Activated CD4-positive, alpha-beta T cell treated with anti-CD3 and anti-CD28 coated beads, Interleukin-2, amount 50 U/mL, for 16 hours (primary cell): ENCODE measurements at places on chromosomes 2 and 18.

GRCh38 chr2:144454466-144455287, 65.2 kb downstream of the ZEB2 start:
- peak; percentile 85 for DNase-seq

GRCh38 chr2:203681978-203682377, 24.5 kb upstream of the CD28 start:
- no peak for DNase-seq

DNA sequence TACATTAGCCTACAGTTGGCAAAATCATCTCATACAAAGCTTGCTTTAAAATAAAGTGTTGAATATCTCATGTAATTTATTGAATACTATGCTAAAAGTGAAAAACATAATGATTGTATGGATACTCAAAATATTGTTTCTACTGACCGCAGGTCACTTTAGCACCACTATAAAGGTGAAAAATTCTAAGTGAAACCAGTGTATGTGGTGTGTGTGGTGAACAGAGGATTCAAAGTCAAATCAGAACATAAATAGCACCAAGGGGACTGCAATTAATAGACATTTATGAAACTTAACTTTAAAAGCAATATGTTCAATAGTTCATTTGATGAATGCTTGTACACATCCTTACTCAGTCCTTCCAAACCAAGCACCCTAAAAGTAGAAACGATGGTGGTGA, 145.8 kb downstream of the AKAIN1 start:
- DNase-seq = no peak

DNA sequence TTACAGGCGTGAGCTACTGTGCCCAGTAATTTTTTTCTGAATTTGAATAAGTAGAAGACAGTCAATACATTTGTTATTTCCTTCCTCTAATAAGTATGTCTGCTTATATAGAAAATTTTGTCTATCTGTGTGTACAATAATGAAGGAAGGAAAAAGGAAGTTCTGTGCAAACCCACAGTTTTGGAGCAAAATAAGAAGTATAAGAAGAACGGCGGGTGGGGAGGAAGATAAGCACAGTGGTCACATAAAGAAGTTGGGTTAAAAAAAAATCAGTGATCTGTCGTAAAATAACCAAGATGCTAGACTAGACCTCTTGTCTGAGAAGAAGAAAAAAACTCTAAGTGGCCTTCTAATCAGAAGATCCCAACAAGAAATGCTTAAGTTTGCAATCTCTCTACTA, 20.2 kb downstream of the MGAT4A start:
- no peak for DNase-seq

DNA sequence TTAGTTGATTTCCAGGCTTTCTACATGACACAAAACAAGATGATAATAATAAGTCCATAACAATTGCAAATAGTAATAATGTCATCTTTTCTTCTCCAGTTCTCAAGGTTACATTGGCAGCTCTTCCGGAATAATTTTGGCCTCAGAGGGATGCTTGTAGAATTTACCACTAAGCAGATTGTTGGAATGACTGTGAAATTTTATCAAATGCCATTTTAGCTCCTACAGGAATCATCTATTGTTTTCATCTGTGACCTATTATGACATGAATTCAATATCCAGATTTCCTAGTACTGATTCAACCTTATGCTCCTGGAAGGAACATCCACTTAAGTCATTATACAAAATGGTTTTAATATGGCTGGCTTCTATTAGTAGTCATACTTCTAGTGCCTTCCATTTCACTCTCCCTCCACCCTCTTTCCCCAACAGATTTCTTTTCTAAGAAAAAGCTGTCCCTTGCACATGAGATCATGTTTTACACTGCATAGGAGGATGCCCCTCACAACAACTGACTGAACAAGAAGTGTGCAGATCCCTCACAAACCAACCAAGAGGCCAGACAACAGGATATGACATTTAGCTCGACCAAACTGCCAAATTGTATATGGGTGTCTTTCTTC, 200.0 kb downstream of the DNER start:
- DNase-seq = no peak

GRCh38 chr2:199704358-199705238, 146.4 kb downstream of the FTCDNL1 start:
- peak; percentile 48 for DNase-seq

GRCh38 chr2:42974721-42975717, 182.6 kb upstream of the HAAO start:
- peak; percentile 39 for DNase-seq

GRCh38 chr2:229407170-229407569, 136.1 kb upstream of the PID1 start:
- DNase-seq = no peak

DNA sequence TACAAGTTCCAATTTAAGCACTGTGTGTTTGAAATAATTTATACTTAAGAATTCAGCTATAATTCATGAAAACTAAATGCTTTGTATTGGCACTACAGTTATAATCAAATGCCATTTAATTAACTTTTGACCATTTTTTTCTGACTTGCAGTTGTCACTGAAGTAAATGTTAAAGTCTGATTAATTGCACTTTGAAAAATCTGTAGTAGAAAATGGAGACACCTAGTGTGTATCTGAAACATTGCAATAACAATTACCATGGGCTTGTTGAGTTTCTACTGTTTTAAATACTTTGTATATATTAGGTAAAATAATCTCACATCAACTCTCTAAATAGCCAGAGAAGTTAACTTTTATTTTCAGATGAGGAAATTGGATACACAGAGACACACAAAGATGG, 458.6 kb upstream of the FSIP2 start:
- no peak for DNase-seq

GRCh38 chr2:201960305-201960704, 73.3 kb upstream of the FZD7 start:
- DNase-seq = no peak

DNA sequence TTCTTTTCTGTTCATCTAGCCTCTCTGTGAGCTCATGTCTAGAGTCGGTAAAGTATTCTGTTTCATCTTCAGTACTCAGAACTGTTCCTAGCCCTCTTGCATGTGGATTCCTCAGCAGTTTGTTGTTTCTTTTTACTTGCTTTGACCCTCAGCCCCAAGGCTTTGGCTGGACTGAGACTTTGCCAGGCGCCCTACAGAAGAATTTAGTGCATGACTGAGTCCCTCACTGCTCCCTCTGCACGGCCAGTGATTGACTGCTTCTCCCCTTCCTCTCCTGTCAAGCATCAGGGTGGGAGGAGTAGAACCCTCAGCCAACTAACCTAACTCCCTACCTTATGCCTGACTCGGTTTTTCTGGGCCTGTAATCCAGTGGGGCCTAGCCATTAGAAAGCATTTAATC, 109.8 kb downstream of the ESCO1 start:
- no peak for DNase-seq

- DNase-seq = no peak
Measured at GRCh38 chr18:34364699-34365098, 140.0 kb upstream of the NOL4 start.

- DNase-seq = no peak
Measured at GRCh38 chr2:80547344-80547743, 242.8 kb upstream of the LRRTM1 start.

- no peak for DNase-seq
Measured at GRCh38 chr2:64485331-64485730, 31.4 kb downstream of the LGALSL start.

DNA sequence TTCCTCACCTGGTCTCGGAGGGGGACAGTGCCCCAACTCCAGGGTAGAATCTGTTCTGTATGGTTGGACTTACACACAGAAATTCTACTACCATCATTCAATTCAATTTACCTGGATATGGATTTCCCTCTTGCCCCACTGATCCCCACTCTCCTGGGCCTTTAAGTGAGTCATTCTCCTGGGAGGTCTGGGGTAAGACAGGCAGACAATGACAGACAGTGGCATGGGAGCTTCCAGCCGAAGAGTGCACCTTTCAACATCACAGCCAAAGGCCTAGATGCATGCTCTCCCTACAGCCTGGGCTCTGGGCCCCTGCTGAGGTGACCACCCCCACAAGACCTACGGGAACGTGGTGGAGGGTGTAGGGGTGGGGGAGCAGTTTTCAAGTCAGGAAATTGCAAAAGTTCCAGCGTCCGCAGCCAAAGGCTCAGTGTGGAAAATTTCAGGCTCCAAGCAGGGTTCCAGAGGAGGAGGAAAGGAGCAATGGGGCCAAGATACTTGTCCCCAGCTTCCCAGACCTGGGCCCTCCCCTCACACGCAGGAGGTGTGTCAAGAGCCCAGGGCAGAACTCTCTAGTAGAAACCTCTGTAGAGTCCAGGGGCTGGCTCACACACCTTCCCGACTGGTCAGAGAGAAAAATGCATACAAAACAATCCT, 296.4 kb downstream of the CYP26B1 start:
- DNase-seq = no peak

DNA sequence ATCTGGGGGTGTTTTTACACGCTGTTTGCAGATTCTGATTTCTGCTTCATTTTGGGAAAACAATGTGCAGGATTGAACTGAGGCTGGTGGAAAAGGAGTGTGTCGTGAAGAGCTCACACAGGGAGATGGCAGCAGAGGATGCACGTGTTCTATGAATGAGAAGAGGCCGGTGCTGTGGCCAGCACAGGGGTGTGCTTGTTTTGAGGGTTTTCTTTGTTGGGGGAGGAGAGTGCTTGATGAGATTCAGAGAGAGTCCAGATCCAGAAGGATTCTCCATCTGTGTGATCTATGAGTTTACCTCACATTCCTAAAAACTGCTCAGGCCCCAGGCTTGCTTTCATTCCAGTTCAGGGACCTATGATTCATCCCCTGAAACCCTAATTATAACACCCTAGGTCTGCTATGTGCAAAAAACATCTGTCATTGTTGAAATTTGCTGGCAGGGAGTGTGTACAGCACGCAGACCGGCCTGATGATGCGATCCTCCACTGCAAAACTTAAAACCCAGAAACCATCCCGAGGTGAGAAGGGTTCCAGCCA, 12.1 kb downstream of the TGFA start:
- DNase-seq = no peak

DNA sequence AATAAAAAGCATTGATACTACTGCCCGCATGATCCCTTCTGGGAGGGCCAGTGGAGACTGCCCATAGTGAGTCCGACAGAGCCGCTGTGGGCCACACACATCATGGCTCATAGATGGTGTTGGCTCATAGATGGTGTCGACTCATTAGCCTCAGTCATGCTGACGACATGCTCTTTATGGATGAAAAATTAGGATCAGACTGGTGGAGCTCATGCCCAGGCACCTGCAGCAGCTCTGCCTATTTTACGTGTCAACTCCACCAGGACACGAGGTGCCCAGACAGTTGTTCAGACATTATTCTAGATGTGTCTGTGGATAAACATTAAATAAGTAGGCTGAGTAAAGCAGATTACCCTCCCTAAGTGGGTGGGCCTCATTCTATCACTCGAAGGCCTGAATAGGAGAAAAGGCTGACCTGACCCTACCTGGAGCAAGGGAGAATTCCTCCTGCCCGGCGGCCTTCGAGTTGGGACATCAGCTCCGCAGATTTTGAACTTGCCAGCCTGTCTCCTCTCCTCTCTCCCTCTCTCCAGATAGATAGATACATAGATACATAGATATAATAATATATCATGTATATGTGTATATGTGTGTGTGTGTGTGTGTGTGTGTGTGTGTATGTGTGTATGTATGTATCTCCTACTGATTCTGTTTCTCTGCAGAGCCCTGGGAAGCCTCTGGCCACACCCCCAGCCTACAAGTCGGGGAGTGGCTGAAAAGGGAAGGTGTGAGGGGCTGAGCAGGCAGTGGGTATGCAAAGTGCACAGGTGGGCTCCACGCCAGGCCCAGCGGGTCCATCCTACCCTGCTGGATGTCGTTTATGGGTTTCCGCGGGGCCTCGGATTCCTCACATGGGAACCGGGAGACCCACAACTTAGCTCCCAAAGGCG, 13.6 kb upstream of the TEX51 start:
- DNase-seq = no peak

- DNase-seq = no peak
Measured at GRCh38 chr18:36813101-36813775, 15.6 kb downstream of the TPGS2 start.

DNA sequence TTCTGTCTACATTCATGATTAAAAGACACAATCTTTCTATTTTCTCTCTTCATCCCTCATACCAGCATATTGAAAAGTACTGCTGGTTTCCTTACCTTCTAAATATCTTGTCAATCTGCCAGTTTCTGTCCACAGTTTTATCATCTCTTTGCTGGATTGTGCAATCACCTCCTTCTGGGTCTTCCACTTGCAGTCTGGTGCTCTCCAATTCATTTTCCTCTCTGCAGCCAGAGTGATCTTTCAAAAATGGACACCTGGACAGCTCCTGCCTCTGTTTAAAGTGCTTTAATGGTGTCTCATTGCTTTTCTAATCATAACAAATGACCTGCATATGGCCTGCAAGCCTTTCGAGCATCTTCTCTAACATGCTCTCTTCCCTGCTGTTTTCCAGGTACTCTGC, 94.0 kb downstream of the C1QL2 start:
- no peak for DNase-seq

GRCh38 chr2:235689427-235689853, 195.6 kb downstream of the AGAP1 start:
- DNase-seq = no peak

DNA sequence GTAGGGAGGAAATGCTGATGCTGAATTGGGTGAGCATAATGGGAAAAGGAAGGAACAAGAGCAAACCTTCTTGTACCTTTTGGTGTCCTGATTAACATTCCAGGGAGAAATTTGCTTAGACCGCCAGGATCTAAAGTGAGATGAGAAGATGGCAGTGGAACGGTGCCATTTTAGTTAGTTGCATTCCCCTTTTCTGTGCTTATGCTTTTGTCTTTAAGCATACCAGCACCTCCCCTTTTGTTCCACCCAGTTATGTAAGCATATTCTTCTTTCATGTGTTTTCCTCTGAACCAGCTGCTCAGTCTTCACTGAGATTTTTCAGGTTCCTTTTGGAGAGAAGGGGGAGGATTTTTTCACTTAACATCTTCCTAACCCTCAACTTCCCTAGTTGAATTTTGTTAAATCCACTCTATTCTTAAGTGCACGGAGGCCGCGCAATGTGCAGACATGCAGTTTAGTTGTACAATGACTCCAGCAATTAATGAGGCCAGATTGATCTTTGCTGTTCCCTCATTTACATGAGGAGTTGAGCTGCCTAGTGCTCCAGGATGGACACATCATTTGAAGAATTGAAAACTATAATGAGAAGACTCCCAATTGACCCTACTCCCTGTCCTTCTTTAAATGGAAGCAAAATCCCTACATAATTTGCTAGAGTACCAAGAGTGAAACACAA, 73.9 kb downstream of the MAP4K4 start:
- no peak for DNase-seq

DNA sequence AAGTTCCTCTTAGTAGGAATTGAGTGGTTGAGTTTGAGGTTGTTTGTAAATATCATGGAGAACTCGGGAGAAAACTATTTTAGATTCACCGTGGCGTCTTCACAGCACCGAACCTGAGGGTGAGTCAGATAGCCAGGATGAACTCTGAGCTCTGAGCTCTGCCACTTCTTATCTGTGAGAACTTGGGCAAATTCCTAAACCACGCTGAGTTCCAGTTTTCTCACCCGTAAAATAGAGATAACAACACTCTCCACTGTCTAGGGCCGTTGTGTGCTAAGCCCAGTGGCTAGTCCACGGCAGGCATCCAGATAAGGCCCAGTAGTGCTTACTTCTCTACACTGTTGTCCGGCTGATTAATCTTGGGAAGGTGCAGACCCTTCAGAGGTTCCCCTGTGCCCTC, 7.0 kb downstream of the KIF5C start:
- DNase-seq = no peak

GRCh38 chr2:38751596-38752410, 642 bp upstream of the SRSF7 start:
- DNase-seq = no peak

GRCh38 chr2:209974576-209974975, 27.9 kb upstream of the RPE start:
- no peak for DNase-seq

GRCh38 chr18:45050712-45051601, 370.3 kb downstream of the SETBP1 start:
- DNase-seq = no peak

GRCh38 chr18:45456090-45457021, 158.9 kb upstream of the SLC14A2 start:
- DNase-seq = no peak
